Amniotic epithelial cell (primary cell): ENCODE measurements at places on chromosomes 5 and 9.
A peak's percentile ranks its signal among the peaks of the same experiment; 100 is the strongest.

DNA sequence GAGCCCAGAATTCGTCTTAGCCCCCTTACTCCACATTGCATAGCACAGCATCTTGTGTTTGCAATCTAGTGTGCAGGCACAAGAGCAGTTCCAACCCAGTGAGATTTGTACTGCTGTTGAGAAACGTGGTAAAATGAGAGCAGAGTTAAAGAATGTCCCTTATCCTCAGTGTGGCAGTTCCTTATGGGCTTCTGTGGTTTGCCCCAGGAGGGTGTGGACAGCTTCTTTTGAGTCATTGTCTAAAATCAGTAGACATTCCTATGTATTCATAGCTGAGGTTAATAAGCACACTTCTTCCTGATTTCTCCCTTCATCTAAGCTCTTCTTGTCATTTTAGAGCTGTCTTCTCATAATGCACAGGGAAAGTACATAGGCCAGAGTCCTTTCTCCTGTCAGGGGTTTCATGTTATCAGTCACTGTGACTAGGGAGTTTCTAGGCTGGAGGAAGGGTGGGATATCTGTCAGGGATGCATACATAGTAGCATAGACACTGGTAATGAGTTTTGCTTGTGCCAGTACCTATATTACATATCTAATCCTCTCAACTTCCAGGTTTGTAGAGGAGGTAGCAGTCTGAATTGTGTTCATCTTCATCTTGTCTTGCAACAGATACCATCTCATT is 2.0 kb upstream of the CAVIN4 start:
- DNase-seq: peak; percentile 67

DNA sequence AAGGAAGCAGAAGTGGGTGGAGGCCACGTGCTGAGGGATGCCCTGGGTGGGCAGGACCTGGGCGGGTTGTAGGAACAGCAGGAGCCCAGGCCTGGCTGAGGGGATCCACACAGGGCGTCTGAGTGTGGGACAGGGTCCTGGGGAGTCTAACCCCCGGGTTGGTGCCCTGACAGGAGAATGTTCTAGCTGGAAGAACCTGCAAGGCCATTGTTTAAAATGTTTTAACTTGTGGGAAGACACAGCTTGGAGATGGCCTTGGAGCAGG is 33.9 kb upstream of the SUSD3 start:
- DNase-seq: no peak

DNA sequence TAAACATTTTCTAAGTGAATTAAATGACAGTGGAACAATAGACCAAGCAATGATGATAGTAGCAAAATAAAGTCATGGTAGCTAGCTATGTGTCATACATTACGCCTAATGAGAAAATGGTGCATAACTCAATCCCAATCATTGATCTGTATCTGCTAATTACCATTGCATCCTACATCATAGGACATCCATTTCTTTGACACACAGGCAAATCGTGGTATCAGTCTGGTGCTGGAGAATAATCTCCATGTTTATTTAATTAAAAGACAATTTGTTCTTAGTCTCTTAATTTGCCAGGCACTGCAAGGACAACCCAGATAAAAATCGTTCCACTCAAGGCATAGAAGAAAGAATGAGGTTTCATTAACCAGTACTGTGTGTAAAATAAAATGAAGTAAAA is 89.6 kb upstream of the SMC5 start:
- DNase-seq: no peak

DNA sequence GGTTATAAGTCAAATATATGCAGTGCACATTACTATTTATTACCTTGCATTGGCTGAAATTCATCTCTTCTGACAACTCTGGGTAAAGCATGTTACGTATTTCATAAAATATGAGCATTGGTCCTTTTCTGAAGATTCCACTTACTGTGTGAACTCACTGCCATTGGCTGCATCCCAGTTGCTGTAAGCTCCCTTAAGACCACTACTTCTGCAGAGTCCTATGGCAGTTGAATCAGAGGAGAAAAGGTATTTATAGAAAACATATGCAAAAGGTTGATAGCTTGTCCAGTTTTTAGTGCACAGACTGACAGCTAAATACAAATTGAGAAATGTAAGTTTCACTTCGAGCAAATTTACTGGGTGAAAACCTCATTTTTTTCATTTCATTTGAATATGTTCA is 394.6 kb upstream of the ARRDC3 start:
- DNase-seq: no peak

DNA sequence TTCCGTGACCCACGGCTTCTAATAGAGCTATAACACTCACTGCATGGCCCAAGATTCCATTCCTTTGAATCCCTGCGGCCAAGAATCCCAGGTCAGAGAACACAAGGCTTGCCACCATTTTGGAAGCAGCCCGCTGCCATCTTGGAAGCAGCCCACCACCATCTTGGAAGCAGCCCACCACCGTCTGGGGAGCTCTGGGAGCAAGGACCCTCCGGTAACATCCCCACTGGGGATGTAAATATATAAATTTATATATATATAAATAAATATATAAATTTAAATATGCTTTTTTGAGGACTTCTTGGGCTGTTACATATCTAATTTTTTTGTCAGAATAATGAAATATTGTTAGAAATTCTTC is 122.4 kb downstream of the FAM170A start:
- DNase-seq: no peak

GRCh38 chr5:74095871-74096270 is 469.9 kb downstream of the ARHGEF28 start:
- DNase-seq: peak; percentile 79

- DNase-seq: no peak
Measured at GRCh38 chr5:54829102-54829501, 156.3 kb downstream of the ESM1 start.

- no peak for DNase-seq
Measured at GRCh38 chr9:96508227-96508940, 58.4 kb downstream of the HABP4 start.
